GM19239 (cell line): ENCODE measurements at places on chromosomes 5 and 9.

DNA sequence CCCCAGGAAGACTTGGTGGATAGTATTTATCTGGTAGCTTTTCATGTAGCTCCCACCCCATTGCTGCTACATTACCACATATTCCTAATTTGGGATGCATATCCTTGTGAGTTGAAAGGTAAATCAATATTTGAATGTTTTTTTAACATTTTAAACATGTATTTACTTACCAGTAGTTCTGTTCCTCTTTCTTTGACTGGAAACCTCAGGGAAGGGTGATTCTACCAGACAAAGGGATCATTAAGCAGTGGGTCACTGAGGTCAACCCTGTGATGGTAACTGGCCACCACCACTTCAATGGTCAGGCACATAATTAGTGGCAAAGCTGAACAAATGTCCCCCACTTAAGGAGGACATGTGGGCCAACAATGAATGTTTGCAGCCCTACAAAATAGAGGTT, 27.2 kb upstream of the KLF9 start:
- no peak for DNase-seq

DNA sequence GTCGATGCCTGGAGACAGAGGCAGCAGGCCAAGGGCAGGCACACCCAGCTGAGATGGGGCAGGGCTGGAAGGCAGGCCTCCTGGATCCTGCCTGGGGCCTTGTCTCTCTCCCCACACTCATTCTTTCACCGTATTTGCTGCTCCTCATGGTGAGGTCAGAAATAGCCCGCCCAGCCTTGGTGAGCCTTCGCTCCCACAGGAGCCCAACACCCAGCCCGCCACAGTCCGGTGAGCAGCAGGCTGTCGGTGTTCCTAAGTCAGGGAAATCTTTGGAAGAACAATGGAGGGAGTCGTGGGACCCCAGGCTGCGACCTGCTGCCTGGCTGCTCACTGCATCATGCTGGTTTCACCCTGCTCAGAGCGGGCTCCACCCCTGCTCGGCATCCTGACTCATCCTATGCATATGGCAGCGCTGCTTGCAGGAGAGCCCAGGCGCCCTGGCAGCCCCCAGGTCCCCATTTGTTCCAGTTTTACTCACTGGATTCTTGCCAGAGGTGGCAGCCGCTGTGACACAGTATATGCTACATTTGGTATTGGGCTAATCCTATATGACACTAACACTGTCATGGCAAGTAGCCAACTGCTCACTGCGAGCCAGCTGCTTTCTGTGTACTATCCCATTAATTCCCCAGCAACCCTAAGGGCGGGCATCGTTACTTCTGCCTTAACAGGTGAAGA, 53.2 kb upstream of the NCS1 start:
- no peak for DNase-seq

DNA sequence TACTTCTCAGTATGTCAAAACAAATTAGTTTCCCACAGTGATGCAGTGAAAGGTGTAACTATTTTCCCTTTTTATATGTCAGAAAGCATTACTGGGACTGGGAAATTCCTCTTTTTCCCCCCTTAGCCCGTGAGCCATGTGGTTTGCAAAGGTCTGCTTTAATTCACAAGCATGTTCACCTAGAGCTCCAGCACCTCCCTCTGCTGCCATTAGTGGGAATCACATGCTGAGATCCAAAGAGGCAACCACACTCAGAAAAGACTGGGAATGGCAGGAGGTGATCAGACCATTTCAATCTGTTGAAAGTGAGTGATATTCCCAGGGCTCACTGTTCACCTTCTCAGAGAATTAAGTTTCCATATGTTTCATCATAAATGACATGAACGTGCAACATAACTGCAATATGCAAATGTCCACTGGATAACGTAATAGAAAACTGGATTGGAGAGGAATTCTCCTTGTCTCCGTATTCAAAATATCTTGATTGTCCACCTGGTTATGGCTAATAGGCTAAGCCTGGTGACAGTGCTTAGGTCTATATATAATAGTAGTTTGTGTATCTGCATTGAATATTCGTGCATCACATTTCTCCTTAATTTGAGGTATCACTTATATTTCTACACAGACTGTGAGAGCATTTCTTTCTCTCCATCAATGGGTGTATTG, 703.5 kb upstream of the WWC1 start:
- DNase-seq, result no peak

DNA sequence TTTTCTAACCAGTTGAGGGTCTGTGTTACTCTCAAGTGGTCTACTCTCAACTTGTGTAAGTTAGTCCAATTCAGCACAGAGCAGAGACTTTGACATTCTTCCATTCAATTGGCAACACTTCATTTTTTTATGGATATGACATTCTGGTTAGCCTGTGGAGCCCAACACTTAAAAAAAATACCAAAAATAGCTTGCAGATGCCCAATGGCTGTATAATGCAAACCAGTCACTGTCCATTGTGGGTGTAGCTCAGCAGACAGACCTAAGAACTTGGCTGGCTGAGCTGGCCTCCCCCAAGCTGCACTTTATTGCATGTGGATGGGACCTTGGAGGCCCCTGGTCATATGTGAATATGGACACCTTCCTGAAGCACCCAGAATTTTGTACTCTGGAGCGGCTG, 103.2 kb downstream of the DPYSL3 start:
- no peak for DNase-seq

GRCh38 chr9:4318326-4318725, 18.5 kb upstream of the GLIS3 start:
- no peak for DNase-seq

DNA sequence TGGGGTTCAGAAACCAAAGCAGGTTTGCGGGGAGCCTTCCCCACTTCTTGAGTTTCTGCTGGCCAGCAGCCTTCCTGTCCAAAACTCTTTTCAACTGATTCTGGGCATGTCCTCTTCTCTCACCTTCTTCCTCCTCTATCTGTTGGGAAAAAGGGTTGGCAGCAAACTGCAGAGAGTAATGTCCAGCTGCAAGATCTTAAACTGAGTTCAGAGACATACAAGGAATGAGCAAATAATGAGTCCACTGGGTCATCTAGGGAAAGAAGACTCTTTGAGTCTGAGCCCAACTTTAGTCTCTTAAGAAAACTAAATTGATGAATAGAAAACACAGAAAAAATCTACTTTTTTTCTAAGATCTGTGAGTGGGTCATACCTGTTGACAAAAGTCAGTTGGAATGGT, 16.5 kb downstream of the ANKDD1B start:
- no peak for DNase-seq

GRCh38 chr5:171388816-171389168, 1.1 kb downstream of the NPM1 start:
- DNase-seq, result no peak

GRCh38 chr5:5719292-5719691, 296.8 kb downstream of the ICE1 start:
- DNase-seq, result no peak

- DNase-seq, result no peak
Measured at GRCh38 chr5:51172903-51173626, 210.2 kb upstream of the ISL1 start.

- DNase-seq, result no peak
Measured at GRCh38 chr5:78566747-78567425, 81.7 kb downstream of the LHFPL2 start.

- DNase-seq, result no peak
Measured at GRCh38 chr9:73176450-73176875, 24.8 kb downstream of the ANXA1 start.

GRCh38 chr9:426264-426663, 211.6 kb downstream of the DOCK8 start:
- no peak for DNase-seq

DNA sequence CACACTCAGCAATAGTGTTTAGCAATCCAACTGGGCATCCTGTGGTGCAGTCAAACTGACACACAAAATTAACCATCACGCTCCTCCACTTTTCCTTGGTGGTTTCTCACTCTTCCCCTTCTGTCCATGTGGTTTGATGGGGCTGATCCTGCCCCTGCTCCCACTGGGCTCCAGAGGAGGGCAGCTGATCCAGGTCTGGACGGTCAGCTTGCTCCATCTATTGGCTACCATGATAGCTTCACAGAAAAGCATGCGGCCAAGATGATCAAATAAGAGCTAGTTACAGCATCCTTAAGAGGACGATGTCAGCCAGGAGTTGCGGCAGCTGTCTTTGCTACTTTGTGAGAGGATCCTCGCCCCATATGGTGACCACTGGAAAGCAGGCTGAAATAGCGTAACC, 29.6 kb upstream of the RANBP17 start:
- DNase-seq, result no peak

DNA sequence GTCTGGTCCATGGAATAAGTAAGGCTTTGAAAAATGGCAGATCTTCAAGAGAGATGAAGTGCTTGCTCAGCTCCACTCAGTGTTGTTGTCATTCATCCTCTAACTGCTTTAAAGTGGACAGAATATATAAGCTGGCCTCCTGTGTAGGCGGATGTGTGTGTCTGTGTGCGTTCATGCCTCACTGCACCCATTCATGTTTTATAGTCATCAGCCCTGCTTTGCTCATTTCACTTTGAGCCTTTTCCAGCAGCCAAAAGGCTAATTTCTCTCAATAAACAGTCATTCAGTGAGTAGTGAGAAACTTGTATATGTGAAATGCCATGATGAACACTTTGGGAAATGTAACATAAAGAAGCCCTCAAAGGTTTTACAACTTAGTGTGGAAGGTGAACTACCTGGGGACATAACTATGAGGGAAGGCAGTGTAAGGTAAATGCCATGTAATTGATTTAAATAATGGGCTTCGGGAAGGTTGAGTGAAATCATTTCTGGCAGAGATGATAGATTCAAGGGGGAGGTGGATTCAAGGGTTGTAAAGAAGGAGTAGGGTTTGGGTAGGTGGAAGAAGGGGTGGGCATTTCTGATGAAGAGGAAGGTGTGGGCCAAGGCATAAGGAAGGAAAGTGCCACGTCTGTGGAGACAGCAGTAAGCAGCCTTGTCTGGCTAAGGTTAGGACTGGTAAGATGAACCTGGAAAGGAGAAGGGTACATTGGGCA, 15.7 kb downstream of the TTC23L start:
- peak; percentile 15 for DNase-seq
